Activated CD4-positive, alpha-beta T cell treated with anti-CD3 and anti-CD28 coated beads for 36 hours (primary cell): ENCODE measurements at places on chromosomes 3 and 15. TPM values are rescaled to one million over a fixed set of nuclear protein-coding genes. Genes with fewer than 3 reads are reported as not detected.
A peak's percentile ranks its signal among the peaks of the same experiment; 100 is the strongest.

Gene LRRC49
- 0.62 TPM for total RNA-seq

DNA sequence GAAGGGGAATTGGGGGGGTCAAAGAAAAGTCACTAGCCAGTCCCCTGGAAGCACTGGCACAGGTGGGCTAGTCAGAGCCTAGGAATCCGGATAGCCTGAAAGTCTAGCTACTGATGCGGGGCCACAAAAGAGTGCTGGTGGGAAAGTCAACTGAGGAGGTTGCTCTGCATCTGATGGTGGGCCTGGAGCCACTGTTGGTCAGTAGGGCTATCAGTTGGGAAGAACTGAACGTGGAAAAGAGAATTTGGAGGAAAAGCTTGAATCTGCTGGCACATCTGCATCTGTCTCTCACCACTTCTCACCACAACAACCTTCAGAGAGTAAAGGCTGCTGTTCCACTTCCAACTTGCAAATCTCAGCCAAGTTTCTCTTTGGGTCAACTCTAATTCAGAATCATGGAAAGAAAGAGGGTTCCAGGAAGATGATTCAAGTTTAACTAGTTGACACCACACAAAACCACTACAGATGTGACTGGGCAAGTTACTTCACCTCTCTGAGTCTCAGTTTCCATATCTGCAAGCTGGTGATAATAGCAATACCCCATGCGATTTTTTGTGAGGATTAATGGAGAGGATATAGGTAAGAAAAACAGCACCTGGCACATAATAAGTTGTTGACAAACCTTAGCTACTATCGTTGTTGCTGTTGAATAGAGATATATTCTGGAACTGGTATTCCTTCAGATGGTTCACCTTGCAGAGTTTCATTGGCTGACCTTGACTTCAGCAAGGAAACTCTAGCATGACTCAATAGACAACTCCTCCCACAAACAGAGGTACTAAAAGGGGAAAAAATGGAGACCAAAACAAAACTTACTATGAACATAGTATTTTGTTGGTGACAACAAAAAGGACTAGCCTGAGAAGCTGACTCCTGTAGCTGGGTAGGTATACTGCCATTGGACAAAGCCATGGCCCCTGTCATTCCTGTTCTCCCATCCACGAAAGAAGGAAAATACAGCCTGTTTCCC, 280.2 kb upstream of the STT3B start:
- H3K27me3 ChIP-seq, result peaks cover 4% of the 10 kb centered on the region
- H3K4me1 ChIP-seq, result peaks cover 70% of the 10 kb centered on the region
- peak overlapping the region; percentile 6 for H3K4me3 ChIP-seq
- DNase-seq, result peak; percentile 48

DNA sequence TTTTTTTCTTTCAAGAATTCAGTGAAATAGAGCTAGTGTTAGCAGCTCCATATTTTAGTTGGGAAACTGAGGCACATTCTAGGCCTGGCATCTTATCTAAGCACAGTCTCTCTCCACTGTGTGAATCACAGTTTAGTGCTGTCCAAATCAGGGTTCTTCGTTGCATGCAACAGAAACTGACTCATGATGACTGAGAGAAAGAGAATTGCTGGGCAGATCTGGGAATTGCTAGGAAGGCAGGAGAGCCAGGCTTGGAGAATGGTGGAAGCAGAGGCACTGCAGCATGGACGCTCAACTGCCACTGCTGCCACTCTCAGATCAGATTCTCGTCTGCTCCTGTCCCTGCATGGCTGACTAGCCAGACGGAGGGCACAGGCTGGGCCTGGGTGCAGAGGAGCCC, 40.7 kb upstream of the CHST2 start:
- H3K36me3 ChIP-seq, result peaks cover 1% of the 10 kb centered on the region
- DNase-seq, result no peak
- H3K27ac ChIP-seq, result no peak overlapping the region
- peaks cover 30% of the 10 kb centered on the region for H3K4me1 ChIP-seq
- H3K4me3 ChIP-seq, result no peak overlapping the region

GRCh38 chr3:1583044-1583443, 490.2 kb downstream of the CNTN6 start:
- no peaks in the 10 kb centered on the region for H3K4me1 ChIP-seq

GRCh38 chr3:51676102-51676640, 5.1 kb downstream of the TEX264 start:
- no peak for DNase-seq
- H3K4me3 ChIP-seq, result no peak overlapping the region
- H3K27me3 ChIP-seq, result no peaks in the 10 kb centered on the region
- H3K27ac ChIP-seq, result peak overlapping the region; percentile 92
- H3K36me3 ChIP-seq, result peaks cover 20% of the 10 kb centered on the region

Gene RAB6B
- total RNA-seq, result 0.51 TPM

GRCh38 chr3:77242371-77242770, 202.5 kb downstream of the ROBO2 start:
- H3K36me3 ChIP-seq, result no peaks in the 10 kb centered on the region
- H3K4me3 ChIP-seq, result no peak overlapping the region
- H3K27me3 ChIP-seq, result no peaks in the 10 kb centered on the region
- DNase-seq, result no peak

- no peak overlapping the region for H3K4me3 ChIP-seq
- no peak overlapping the region for H3K27ac ChIP-seq
- H3K4me1 ChIP-seq, result peaks cover 11% of the 10 kb centered on the region
- DNase-seq, result no peak
Observed at GRCh38 chr15:92709110-92709790, 53.7 kb upstream of the FAM174B start.

DNA sequence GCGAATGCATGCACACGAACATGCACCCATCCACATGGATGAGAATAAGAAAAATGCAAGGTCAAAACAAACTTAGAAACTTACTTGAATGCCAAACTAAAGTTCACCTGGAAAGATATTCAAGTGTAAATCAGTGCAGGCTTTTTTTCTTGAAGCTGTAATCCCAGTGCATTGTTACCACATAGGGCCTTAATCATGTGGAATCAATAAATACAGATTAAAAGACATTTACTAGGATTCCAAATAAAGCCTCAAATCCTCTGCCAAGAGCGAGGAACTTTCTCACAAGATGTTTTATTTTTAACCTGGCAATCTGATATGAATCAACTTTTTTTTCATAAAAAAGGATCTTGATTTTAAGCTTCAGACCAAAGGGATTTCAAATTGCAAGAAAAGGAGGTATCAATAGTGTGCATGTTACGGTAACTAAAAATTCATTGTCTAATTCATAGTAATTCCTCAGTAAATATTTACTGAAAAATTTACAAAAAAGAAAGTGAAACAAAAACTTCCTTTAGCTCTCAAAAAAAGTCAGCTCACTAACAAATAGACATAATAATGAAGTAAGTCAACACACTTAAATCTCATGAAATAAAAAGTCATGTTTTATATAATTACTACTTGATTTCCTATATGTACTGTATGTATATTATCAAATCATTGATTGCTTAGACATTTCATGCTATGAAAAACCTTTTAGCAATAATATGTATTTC, 978.6 kb downstream of the PLOD2 start:
- no peaks in the 10 kb centered on the region for H3K27me3 ChIP-seq
- no peak overlapping the region for H3K4me3 ChIP-seq
- no peaks in the 10 kb centered on the region for H3K4me1 ChIP-seq
- H3K27ac ChIP-seq, result no peak overlapping the region
- no peak for DNase-seq

GRCh38 chr15:70318594-70319465, 221.1 kb upstream of the TLE3 start:
- H3K4me3 ChIP-seq, result no peak overlapping the region
- no peaks in the 10 kb centered on the region for H3K36me3 ChIP-seq
- no peaks in the 10 kb centered on the region for H3K27me3 ChIP-seq

DNA sequence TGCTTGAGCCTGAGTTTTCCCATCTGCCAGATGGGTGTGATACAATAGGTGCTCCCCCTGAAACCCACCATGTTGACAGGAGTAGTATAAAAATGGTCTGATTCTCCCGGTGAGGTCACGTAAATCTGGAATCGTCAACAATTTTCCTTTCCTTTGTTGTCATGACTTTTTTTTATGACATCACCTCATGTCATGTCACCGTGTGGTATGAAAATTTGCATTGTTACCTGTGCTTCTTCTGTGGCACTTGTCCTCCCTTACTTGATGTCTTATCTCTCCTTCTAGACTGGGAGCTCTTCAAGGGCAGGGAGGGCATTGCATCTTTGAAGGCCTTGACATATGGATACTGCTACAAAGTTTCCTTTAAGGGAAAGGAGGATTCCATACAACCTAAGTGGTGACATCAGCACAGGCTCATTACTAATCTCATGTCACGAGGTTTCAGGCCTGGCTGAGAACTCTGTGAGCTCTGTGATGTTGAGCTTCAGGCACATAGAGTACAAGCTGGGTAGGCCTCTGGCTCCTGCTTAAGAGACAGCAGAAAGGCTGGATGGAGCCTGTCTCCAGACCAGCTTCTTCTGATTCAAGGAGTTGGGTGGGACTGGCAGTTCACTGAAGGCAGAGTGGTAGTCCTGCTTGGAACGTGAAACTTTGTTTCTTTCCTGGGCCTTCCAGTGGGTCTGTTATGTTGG, 66.3 kb downstream of the LPP start:
- H3K27ac ChIP-seq, result no peak overlapping the region
- peaks cover 22% of the 10 kb centered on the region for H3K4me1 ChIP-seq
- no peak overlapping the region for H3K4me3 ChIP-seq
- peaks cover 17% of the 10 kb centered on the region for H3K36me3 ChIP-seq
- H3K27me3 ChIP-seq, result no peaks in the 10 kb centered on the region

Gene EFCAB12
- total RNA-seq, result 0.73 TPM

DNA sequence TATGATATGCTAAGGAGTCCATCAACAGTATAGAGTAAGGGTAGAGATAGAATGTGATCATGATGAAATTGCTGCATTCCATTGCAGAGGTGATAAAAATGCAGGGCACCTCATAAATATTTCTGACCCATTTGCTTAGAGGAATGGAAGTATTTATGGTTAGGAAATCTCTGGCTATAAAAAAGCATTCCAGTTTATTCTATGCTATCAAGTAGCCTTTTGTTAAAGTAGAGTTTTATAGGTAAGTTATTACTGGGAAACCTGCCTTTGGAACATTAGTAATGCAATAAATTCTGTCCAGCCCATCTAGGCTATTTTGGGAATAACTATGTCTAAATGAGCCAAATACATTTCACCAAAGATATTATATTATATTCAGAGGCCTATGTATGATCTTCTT, 19.8 kb upstream of the STRIT1 start:
- H3K36me3 ChIP-seq, result no peaks in the 10 kb centered on the region
- H3K4me1 ChIP-seq, result no peaks in the 10 kb centered on the region
- H3K27me3 ChIP-seq, result no peaks in the 10 kb centered on the region
- no peak overlapping the region for H3K4me3 ChIP-seq

- peaks cover 32% of the 10 kb centered on the region for H3K4me1 ChIP-seq
- peak overlapping the region; percentile 78 for H3K27ac ChIP-seq
- peaks cover 3% of the 10 kb centered on the region for H3K36me3 ChIP-seq
- H3K27me3 ChIP-seq, result no peaks in the 10 kb centered on the region
- peak; percentile 49 for DNase-seq
Observed at GRCh38 chr15:29089731-29090616, 179.6 kb downstream of the NSMCE3 start.

- H3K4me1 ChIP-seq, result peaks cover 2% of the 10 kb centered on the region
- no peak for DNase-seq
- H3K4me3 ChIP-seq, result no peak overlapping the region
- no peaks in the 10 kb centered on the region for H3K36me3 ChIP-seq
Observed at GRCh38 chr3:13796701-13797460, 83.0 kb downstream of the WNT7A start.

Gene GPR171
- 111 TPM for total RNA-seq

- H3K36me3 ChIP-seq, result no peaks in the 10 kb centered on the region
- no peak overlapping the region for H3K27ac ChIP-seq
- no peaks in the 10 kb centered on the region for H3K27me3 ChIP-seq
Observed at GRCh38 chr3:29141197-29141917, 139.5 kb upstream of the RBMS3 start.

DNA sequence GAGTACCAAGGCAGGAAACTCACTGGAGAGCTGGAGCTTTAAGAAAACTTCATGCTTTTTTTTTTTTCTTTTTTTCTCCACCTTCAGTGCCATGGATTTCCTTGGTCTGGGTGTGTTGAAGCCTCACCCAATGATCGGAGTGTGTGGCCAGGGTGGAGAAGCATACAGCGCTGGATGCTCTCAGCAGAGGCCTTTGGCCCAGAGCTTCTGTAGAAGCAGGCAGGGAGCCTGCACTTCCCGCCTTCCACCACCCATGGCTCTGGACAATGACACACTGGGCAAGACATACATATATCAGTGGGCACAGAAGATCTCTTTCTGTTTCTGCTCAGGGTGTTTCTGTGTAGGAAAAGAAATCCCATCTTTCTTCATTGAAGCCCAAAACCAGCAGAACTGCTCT, 55.8 kb upstream of the ACAD9 start:
- no peaks in the 10 kb centered on the region for H3K27me3 ChIP-seq
- DNase-seq, result no peak
- H3K4me1 ChIP-seq, result no peaks in the 10 kb centered on the region
- H3K27ac ChIP-seq, result no peak overlapping the region

DNA sequence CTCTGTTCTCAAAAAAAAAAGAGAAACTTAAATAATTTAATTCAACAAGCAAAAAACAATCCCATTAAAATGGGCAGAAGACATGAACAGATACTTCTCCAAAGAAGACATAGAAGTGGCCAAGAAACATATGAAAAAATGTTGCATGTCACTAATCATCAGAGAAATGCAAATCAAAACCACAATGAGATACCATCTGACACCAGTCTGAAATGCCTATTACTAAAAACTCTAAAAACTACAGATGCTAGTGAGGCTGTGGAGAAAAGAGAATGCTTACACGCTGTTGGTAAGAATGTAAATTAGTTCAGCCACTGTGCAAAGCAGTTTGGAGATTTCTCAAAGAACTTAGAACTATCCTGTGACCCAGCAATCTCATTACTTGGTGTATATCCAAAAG, 382.9 kb downstream of the OTOL1 start:
- H3K4me1 ChIP-seq, result no peaks in the 10 kb centered on the region
- no peak overlapping the region for H3K4me3 ChIP-seq
- DNase-seq, result no peak
- H3K27ac ChIP-seq, result no peak overlapping the region

DNA sequence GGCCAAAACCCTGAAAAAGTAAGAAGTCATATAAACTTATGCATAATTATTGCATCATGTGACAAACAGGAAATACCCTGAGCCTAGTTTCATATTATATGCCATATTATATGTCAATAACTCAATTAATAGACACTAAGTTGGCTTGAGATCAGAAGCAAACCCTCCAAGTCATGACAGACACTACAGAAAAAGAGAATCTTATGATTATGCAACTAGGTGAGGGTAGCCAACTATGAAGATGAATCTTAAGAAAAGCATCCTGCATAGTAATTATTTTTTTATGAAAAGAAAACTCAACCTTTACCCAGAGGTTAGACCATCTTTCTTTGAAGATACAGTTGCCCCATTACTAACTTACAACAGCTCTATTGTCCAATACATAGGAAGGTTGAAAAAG, 192.4 kb upstream of the VEPH1 start:
- H3K4me1 ChIP-seq, result no peaks in the 10 kb centered on the region
- DNase-seq, result no peak
- H3K27me3 ChIP-seq, result peaks cover 2% of the 10 kb centered on the region
- no peak overlapping the region for H3K27ac ChIP-seq
- H3K36me3 ChIP-seq, result no peaks in the 10 kb centered on the region
- no peak overlapping the region for H3K4me3 ChIP-seq

GRCh38 chr3:173762501-173762900, 365.0 kb downstream of the NLGN1 start:
- no peak overlapping the region for H3K27ac ChIP-seq
- no peaks in the 10 kb centered on the region for H3K27me3 ChIP-seq
- no peak overlapping the region for H3K4me3 ChIP-seq
- DNase-seq, result no peak
- H3K36me3 ChIP-seq, result no peaks in the 10 kb centered on the region

GRCh38 chr3:141498598-141499223, 11.9 kb downstream of the RASA2 start:
- peak overlapping the region; percentile 96 for H3K27ac ChIP-seq
- peaks cover 76% of the 10 kb centered on the region for H3K4me1 ChIP-seq
- H3K27me3 ChIP-seq, result no peaks in the 10 kb centered on the region

Gene GAP43
- not detected for total RNA-seq

Gene GOLGA8A
- total RNA-seq, result 165 TPM

Gene LMAN1L
- not detected for total RNA-seq
